ENCODE measurements at places on chromosomes 6 and 20.

DNA sequence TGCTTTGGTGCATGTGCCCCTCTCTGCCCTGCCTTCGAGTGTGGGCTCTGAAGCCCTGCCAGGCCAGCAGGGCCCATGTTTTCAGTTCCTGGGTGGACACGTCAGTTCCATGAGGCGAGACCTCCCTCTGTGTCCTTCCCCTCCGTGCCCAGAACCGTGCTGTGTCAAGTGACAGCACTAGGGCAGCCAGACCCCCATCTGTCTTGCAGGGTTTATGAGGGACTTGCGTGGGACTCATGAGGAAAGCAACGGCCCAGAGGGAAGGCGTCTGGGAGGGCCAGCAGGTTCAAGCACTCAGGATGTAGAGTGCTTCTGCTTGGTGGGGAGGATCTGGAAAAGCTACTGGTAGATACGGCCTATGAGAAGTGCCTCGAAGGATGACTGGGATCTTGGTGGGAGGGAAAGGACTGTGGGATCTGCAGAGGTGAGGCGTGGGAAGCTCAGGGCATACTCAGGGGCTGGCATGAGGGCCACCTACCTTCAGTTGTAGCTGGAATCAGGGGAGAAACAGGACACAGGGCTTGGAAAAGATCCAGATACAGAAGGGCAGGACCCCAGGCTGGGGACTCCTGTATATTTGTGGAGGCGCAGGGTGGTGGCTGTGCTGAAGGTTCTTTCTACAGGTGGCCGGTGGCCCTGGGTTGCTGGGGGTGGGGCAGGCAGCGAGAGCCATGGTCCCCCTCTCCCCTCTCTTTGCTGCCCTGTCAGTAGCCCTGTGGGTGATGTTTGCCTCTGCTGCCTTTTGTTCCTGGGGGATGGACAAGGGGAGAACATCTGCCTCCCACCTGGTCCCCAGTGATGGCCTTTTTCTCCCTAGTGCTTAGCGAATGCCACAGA, 5.5 kb downstream of the NPEPL1 start:
- DNase-seq = no peak

- no peak for DNase-seq
Observed at GRCh38 chr6:156378853-156379252, 398.3 kb upstream of the ARID1B start.

- no peak for DNase-seq
Observed at GRCh38 chr6:21836772-21837425, 243.3 kb downstream of the SOX4 start.

DNA sequence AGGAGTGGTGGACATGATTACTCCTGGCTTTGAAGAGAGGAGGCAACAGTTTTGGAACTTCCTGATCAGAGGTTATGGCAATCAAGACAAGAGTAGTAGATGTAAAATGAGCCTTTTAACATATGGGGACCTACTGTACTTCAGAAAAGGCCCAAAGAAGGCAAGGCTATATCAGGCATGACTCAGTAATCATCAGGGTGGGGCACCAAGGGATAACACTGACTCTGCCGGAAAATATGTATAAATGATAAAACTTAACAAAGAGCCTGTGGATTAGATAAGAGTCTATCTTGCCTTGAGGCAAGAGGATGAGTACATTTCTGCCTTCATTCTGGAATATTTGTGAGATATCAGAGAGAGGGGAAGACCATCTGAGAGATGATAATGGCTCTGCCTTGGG, 1389.9 kb upstream of the MAP3K7 start:
- no peak for DNase-seq

- no peak for DNase-seq
Observed at GRCh38 chr6:16135066-16135465, 6.2 kb downstream of the MYLIP start.

- no peak for DNase-seq
Observed at GRCh38 chr20:3659492-3660261, 3.5 kb downstream of the GFRA4 start.

- no peak for DNase-seq
Observed at GRCh38 chr6:169222126-169222525, 31.5 kb downstream of the THBS2 start.

- DNase-seq = no peak
Observed at GRCh38 chr6:8941577-8941976, 506.2 kb upstream of the SLC35B3 start.

DNA sequence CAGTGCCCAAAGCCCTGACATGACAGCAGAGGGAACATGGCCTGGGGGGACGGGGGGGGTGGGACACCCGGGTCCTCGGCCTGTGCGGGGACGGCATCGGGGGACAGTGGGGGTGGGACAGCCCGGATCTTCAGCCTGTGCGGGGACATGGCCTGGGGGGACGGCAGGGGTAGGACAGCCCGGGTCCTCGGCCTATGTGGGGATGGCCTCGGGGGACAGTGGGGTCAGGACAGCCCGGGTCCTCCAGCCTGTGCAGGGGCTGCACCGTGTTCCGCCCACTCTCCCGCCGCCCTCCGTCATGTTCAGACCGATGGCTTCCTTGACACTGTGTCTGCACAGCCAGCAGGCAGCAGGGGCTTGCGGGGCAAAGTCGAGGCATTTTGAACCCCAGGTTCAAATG, 7.0 kb downstream of the BIRC7 start:
- no peak for DNase-seq

GRCh38 chr6:151317103-151317994, 74.0 kb downstream of the ZBTB2 start:
- DNase-seq = no peak

DNA sequence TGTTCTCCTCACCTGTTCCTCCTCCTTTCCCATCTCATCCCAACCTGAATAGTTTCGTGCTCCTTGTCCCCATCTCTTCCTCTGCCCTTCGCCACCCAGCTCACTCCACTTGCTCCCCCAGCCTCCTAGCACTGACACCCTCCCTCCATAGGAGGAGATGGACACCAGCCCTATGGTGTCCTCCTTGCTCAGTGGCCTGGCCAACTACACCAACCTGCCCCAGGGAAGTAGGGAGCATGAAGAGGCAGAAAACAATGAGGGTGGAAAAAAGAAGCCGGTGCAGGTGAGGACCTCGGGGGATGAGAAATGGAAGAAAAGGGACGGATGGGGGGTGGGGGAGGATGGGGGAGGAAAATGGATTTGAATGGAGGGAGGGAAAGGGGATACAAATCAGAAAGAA, 6.2 kb downstream of the SLC12A5 start:
- DNase-seq = no peak
